RPMI8226 (cell line): ENCODE measurements at places on chromosomes 4 and X.
A peak's percentile ranks its signal among the peaks of the same experiment; 100 is the strongest.

DNA sequence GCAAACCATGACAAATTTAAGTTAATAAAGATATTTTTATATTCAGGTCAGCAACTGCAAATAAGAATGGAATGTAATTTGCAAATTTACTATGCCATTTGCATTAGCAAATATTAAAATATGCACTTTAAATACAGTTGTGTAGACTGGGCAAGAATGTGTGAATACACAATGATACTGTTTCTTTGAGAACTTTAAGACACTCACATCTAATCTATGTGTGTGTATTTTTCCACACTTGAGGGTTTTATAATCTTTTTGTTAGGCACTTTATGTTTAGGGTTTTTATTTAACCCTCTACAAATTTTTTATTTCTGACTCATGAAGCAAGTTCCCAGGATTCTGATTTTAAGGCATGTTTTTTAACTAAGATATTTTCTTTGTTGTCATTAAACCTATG, 23.9 kb upstream of the NDNF start:
- DNase-seq, result no peak

DNA sequence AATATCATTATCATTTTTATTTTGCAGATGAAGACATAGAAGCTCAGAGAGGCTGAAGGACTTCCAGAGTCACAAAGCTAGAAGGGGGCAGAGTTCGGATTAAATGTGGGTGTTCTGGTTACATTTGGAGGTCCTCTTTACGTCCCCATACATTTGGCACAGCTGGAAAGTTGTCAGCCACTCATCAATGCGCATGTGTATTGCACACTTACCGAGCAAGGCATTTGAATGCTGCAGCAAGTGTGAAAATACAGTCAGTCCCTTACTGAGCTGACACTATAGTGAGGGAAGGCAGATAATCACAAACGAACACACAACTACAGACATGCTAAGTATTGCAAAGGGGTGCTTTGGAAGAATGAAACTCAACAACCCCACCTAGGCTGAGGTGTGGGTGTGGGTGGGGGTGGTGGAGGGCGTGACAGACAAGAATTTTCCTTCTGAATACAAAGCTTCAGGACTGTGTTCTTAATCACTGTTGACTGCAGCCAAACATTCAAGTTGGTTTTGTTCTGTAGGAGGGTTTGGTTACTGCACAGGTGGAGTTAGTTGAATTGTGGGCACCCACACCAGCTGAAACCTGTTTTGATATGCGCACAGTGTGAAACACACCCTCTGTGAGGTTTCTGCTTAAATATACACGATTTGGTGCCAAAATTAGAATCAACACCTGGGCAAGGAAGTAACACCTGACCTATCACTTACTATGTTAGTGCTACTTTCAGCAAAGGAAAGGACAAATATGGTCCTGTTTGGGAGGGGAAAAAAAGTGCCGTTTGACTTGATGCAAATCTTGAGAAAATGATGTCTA, 72.4 kb downstream of the COQ2 start:
- DNase-seq, result peak; percentile 91

DNA sequence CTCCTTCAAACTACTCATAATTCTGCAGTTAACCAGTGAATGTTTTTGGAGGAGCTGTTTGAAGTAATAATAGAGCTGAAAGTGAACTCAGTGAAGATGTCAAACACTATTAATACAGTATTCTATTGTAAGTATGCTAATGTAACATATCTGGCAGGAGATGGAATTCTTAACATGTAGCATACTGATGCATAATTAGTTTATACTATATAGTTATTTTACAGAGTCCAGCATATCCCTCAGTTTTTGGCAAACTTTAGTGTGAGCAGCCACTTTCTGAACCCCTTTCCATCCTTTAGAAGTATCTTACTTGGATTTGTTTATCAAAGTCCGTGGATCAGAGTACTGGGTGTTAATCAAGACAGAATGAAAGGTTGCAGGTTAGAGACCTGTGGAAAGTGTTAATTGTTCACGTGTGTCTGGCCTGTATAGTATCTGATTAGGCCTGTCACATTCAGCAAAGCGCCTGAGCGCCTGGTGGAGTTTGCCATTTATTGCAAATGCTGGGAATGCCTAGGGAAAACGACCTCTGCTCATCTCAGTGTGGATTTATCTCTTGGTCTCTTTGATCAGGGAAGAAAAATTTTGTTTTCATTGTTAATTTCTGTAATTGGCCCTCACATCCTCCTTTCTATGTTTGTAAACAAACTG, 251.7 kb upstream of the MAD2L1 start:
- no peak for DNase-seq

- DNase-seq, result no peak
Observed at GRCh38 chr4:10808591-10808990, 124.0 kb upstream of the CLNK start.

DNA sequence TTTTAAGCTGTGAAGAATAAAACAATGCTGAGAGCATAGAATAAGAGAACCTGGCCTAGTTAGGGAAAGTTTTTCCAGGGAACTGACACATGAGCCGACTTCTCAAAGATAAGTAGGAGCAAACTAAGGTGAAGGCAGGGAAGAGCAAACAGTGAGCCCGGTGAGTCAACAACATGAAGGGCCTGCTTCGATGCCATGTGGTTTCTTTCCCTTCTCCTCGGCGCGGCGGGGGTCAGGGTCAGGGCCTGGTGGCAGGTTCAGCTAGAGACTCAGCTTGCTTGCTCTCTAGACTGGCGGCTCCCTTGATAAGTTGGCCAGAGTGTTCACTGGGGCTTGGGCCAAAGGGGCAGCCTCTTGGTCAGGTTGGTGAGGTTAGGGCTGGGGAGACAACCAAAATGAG, 81.1 kb downstream of the DLG3 start:
- DNase-seq, result no peak

DNA sequence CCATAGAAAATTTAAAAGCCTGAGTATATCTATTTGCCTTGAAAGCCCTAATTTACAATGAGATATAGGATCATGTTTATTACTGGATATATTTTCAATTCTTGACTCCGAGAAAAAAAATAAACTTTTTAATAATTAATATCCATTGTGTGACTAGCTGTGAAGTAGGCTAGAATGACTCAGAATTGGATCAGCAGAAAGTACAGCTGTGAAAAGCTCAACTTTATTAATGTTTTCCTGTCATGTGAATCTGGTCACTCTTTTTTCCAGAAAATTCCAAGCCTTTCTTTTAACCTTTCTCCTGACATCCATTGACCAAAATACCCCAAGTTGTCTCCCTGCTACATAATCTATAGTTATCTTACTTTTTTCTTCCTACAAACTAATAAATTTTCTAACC, 171.8 kb upstream of the PACRGL start:
- DNase-seq, result no peak

DNA sequence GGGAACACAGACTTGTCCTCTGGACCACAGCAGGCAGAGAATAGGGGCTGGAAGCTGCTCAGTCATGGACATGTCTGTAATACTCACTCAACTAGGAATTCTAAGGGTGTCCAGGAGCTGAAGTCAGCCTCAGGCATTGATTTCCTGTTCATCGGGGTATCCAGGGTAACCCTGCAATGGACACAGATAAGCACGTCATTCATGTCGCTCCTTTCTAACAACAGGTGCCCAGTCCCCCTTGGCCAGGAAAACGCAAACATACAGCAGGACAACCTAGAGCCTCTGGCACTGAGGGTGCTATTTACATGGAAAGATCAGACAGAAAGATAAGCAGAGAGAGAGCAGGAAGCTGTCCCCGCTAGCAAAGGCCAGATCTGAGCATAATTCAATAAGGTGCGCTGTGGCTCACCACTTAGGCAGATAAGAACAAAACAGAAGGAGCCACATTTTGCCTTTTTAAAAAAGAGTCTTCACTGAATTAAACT, 21.3 kb downstream of the QDPR start:
- DNase-seq, result no peak

DNA sequence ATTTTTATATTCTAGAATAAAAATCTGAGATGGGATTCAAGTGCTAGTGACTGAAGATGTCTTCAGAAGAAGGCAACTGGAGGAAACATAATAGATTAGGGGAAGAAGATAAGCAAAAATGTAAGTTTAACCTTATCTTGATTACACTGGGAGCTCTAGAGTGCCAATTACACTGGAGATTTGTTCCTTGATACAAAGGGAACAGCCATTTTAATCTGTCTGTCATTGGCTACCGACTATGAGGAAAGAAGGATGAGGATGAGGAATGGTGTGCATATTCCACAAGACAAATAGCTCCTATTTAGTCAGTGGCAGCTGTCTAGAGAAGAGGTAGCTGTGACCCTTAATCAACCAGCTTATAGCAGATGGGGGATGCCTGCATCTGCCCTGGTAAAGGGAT, 1034.5 kb upstream of the IGFBP7 start:
- DNase-seq, result no peak

- no peak for DNase-seq
Observed at GRCh38 chr4:78735697-78736096, 40.5 kb upstream of the BMP2K start.

DNA sequence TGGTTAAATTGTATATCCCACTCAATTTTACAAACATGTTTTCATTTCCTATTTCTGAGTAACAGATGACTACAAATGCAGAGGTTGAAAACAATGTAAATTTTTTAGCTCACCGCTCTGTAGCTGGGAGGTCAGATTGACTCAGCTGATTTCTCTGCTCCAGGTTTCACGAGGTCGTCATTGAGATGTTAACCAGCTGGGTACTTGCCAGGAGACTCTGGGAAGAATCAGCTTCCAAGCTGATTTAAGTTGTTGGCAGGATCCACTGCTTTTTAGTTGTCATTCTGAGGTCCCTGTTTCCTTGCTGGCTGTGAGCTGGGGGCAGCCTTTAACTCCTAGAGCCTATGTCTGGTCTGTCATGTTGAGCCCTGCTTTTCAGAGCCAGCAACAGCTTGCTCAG, 864.3 kb upstream of the AGA start:
- DNase-seq, result no peak

GRCh38 chr4:13539619-13540445, 4.5 kb downstream of the NKX3-2 start:
- no peak for DNase-seq

GRCh38 chr4:186584912-186585311, 29.5 kb upstream of the MTNR1A start:
- no peak for DNase-seq

GRCh38 chr4:181528570-181529184, 714.5 kb upstream of the TENM3 start:
- DNase-seq, result peak; percentile 44

DNA sequence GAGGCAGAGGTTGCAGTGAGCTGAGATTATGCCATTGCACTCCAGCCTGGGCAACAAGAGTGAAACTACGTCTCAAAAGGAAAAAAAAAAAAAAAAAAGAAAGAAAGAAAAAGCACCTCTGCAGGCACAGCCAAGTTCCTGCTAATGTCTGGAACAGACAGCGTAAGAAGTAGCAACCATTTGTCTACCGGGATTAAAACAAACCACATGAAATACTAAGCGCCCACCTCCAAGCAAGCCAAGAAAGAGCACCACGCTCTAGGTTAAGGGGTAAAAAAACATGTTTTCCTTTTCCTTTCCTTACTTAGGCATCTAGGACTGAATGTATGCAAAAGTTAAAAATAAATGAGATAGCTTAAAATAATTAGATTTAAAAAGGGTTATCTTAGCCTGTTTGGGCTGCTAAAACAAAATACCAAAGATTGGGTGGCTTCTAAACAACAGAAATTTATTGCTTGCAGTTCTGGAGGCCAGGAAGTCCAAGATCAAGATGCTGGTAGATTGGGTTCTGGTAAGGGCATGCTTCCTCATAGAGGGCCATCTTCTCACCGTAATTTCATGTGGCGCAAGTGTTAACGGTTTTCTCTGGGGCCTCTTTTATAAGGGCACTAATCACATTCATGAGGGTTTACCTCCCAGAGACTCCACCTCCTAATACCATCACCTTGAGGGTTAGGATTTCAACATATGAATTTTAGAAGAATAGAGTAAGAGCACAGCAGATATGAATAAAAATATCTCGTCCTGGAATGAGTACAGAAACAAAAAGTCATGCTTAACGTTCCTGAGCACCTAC, 12.3 kb downstream of the GPC4 start:
- no peak for DNase-seq

DNA sequence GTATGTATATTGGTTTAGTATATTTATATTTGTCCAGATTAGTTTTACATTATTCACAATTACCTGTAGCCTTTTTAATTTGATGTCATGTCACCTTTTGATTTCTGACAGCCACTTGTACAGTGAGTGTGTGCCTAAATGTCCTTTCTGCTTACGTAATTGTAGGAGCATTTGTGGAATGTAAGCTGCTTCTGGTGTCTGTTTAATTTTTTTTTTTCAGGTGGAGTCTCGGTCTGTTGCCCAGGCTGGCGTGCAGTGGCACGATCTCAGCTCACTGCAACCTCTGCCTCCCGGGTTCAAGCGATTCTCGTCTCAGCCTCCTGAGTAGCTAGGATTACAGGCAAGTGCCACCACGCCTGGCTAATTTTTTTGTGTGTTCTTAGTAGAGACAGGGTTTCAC, 91.2 kb upstream of the XAGE2 start:
- no peak for DNase-seq

- DNase-seq, result no peak
Observed at GRCh38 chr4:20318909-20319277, 67.2 kb downstream of the SLIT2 start.

DNA sequence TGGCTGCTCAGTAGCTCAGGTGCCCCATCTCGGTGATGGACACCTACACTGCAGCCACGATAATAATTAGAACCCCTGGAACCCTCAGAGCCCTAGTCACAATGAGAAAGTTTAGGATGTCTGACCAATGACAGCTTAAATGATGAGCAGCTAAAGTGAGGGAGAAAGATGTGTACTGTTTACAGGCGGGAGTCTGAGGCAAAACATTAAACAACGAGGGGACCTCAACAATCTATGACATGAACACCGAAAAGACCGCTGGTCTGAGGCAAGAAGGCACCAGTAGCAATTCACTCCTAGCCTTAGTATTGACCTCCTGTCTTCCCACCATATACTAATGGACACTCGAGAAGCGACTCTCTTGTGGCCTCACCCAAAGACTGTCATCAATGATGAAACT, 369.5 kb upstream of the SMIM31 start:
- no peak for DNase-seq

GRCh38 chr4:84796394-84796793, 170.1 kb downstream of the WDFY3 start:
- DNase-seq, result no peak

DNA sequence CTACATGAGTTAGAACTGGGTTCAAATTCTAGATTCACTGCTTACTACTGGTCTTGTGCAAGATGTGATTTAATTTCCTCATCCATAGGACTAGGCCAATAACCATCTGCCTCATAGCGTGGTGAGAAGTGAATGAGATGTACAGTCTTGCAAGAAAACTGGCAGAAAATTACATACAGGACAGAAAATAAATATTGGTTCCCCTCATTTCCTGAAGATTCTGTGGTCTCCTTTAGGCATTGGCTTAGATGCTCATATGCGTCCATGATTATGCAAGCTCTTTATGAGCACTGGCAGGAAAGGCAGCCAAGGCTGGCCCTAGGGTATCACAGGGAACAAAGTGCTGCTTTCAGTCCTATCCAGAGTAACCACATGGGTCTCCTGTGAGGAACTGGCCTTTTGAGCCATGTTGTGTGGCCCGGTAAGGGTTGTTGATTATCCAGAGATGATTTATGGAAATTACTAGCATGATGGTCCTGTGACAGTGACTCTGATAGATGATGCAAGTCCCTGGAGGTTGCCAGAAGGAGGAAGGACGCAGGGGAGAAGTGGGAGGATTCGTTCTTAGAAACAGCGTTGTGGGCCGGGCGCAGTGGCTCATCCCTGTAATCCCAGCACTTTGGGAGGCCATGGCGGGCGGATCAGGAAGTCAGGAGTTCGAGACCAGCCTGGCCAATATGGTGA, 9.9 kb upstream of the MOB1B start:
- DNase-seq, result no peak
